Smooth muscle cell of trachea (primary cell): ENCODE measurements at places on chromosomes 13 and 19. TPM values are rescaled to one million over a fixed set of nuclear protein-coding genes. Genes with fewer than 3 reads are reported as not detected.

Gene BRME1
- total RNA-seq, result 0.66 and 0.73 TPM in 2 replicates

Gene ZSCAN1
- 0.83 TPM in 1 of 2 replicates, not detected in the other for total RNA-seq

Gene ZNF93
- 2.2 and 5.1 TPM in 2 replicates for total RNA-seq

Gene EMP3
- 186 and 254 TPM in 2 replicates for total RNA-seq

Gene FCER2
- not detected in 2 replicates for total RNA-seq

Gene FCGBP
- 1.2 and 1.5 TPM in 2 replicates for total RNA-seq

Gene PGLYRP1
- total RNA-seq, result not detected in 2 replicates

Gene GJB6
- not detected in 2 replicates for total RNA-seq
